ENCODE measurements at places on chromosomes 6 and 20. TPM values are rescaled to one million over a fixed set of nuclear protein-coding genes. Genes with fewer than 3 reads are reported as not detected.

RBM24 gene
- total RNA-seq = not detected

DNA sequence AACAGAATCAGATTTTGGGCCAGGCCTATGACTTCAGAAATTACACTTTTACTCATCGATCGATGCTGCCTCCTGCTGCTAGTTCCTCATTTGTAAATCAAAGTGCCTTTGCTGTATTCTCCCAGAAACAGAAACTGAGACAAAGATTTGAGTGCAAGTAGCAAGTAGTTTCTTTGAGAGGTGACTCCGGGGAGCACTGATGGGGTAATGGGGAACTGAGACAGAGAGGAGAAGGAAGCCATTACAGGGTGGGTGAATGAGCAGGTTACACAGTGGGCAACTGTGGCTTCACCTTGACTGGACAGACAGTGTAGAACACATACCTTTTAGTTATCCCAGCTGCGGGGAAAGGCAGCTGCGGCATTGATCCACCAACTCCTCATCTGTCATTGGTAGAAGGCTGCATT, 9.7 kb upstream of the CD40 start:
- DNase-seq = no peak

DNA sequence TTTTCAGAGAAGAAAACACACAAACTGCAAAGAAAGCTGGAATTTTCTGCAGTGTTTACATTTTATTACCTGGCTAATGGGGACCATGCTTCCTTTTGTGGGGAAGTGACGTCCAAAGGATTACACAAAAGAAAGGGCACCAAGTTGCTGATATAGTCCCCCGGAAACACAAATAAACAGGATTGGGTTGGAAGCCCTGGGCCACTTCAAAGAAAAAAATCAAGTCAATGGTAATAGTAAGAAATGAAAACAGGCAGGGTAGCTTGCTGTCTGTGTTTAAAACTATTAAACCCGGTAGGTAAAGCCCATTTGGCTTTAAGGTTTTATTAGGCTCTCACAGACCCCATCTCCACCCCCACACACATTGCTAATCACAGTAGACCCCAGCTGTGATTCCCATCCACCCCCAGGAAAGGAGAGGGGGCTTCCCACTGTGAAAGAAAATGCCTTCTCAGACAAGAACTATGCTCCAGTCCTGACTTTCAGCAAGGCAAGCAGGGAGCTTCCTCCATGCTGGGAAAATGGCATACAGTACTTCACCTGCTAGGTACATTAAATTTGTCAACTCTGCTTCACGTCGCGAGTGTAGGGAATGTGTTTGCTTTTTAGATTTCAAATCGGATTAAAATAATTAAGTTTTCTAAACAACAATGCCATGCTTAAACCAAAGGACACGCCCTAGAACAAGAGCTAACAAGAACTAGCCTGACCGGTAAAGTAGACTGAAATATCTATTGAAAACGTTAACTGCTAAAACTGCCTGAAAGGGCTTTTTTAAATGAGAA, 1.1 kb downstream of the PERP start:
- no peak for DNase-seq

GRCh38 chr6:148521158-148521557, 178.5 kb downstream of the SASH1 start:
- DNase-seq = no peak

DNA sequence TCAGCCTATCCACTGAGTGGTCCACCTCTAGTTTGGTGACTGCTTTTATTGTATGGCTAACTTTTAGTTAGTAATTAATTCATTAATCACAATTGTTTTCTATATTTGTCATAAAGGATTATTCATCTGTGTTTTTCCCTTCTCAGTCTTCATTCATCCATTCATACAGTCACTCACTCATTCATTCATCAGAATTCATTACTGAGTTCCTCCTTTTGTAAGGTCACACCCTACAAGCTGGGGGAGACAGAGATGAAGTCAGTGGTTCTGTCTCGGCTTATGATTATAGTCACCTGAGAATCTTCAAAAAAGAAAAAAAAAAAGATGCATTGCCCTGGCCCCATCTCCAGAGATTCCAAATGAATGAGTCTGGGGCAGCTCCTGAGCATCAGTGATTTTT, 257.1 kb downstream of the ADGB start:
- DNase-seq = no peak

All from activated CD8-positive, alpha-beta T cell treated with anti-CD3 and anti-CD28 coated beads, Interleukin-2, amount 10 ng/mL, durations not matched to agents 7 days and 5 days (primary cell).